ENCODE measurements at places on chromosomes 3 and 15.

GRCh38 chr3:168165390-168166269 lies 69.9 kb upstream of the GOLIM4 start:
- DNase-seq, result peak; percentile 76

DNA sequence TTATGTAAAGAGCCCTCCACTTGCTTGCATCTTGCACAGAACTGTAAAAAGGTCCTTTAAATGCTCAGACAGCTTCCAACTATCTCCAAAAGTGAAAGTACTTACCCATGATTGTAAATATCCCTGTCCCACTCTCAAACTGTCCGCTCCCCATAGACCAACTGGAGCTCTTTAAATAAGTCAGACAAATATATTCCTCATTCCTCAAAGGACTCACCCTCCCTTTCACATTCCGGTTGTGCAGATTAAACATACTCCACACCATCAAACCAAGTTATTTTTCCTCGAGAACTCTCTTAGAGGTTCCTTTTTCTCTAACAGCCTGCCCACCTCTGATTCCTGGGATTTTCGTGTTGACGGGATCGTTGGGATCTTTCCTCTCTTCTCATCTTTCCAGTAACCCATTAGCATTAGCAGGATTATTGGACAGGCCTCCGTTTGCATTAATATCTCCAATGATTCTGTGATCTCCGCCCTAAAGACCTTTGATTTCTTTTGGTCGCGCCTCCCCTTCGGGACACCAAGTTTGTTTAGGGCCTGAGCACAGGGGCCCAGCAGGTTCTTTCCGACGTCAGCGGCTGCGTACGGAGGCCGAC lies 763 bp downstream of the GOLGB1 start:
- peak; percentile 15 for DNase-seq

DNA sequence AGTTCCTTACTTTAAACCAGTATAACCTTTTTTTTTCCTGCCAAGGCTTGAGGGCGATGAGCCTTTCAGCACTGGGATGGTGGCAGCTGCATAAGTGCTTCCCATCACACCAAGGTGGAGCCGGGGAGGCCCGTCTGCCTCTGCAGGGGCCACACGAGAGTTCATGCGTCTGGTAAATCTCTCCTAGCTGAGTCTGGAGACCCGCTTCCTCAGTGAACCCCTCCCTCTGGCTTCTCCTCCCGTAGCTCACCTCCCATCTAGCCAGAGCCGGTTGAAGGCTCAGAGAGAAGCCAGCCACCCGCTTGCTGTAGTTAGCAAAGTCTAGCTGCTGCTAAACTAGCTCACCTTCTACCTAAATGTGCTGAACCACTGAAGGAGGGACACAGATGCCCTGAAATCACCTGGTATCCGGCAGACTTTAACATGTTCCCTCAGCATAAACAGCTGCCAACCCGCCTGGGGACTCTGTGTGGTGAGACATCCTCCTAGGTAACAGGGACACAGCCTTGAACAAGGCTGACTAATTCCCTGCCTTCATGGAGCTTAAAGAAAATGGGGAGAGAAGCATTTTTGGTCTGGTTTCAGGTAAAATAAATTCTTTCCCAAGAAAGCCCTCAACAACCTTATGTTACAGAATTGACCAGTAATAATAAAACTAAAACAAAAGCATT lies 42.9 kb downstream of the RLBP1 start:
- DNase-seq, result no peak

GRCh38 chr3:42525212-42525611 lies 22.8 kb downstream of the VIPR1 start:
- DNase-seq, result no peak

DNA sequence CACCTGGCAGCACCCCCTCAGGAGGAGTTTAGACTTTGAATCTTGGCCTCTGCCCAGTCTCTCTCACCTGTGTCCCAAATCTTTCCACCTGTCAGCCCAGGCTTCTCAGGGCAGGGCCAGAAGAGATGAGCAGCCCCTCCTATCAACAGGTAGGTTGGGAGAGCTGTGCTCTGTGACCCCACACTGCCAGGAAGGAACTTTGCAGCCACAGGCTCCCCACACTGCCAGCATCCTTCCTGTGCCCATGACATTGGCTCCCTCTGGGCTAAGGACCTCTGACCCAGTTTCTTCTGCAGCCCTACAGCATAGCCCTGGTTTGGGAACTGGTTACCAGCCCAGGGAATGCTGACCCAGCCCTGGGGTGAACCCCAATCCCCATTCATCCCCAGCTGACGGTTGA lies 115.7 kb upstream of the IQSEC1 start:
- DNase-seq, result no peak

DNA sequence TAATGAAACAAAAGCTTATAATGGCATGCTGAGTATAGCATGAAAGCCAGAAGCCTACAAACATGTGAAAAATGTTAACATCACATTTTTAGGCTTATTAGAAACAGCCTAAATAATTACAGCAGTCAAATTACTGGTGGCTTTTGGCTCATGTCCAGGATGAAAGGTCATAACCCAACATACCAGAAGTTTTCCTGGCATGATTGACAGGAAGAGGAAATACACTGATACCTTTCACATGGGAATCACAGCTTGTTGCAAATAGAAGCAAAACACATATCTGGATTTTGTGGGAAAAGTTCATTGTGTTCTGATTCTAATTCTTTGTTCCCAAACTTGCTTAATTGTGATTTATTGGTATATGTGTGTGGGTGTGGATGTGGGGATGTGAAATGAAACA lies 393.5 kb upstream of the ARRDC4 start:
- no peak for DNase-seq

DNA sequence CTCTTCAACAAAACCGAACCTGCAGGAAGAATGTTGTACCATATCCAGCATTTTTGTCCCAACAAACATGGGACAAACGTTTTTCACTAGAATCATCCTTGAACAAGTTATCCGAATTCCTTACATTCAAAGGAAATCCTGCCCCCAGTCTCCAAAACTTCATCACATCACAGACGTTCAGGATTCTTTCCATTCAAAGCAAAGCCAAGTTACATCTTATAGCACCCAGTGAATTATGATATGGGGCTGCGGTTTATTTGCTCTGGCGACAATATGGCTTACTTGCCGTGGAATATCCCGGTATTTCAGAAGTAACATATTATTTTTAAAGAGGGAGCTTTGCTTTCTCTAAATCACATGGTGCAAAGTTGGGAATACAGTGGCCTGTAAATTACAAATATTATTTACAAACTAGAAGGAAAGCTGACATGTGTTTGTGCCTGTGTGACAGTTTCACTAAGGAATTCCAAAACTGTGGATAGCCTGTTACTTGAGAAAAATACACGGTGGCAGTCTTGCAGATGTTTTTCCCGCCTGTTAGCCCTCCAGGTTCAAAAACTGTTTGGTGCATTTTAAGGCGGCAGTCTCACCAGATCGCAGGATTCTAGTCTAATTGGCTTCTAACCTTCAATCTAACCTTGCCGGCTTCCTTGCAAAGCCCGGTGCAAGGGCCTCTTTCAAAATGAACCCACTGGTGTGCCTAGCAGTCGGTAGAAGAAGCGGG lies 736 bp upstream of the MBNL1 start:
- no peak for DNase-seq

GRCh38 chr15:37199545-37199944 lies 99.2 kb upstream of the MEIS2 start:
- no peak for DNase-seq

DNA sequence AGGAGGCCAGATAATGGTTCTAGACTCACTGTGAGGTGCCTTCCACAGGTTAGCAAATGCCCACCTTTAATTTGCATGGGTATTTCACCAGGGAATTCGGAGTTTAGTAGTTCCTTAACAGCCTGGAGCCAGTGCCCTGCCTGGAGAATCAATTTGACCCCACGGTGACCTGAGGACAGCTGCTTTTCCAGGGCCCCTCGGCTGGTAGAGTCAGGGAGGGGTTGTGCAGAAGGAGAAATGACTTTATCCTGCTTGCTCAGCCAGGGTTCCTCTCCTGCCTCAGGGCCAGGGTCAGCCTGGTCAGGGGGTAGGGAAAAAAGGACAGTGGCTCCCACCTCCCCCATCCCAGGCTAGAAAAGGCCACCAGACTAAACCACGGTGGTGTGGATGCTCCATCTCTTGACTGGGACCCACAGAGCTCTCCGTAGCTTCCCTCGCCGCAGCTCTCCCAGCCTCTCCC lies 12.0 kb downstream of the DLL4 start:
- no peak for DNase-seq

GRCh38 chr3:195156286-195156890 lies 114.6 kb downstream of the XXYLT1 start:
- DNase-seq, result no peak

- DNase-seq, result peak; percentile 71
Observed at GRCh38 chr3:104629038-104629437, 737.7 kb upstream of the ALCAM start.

DNA sequence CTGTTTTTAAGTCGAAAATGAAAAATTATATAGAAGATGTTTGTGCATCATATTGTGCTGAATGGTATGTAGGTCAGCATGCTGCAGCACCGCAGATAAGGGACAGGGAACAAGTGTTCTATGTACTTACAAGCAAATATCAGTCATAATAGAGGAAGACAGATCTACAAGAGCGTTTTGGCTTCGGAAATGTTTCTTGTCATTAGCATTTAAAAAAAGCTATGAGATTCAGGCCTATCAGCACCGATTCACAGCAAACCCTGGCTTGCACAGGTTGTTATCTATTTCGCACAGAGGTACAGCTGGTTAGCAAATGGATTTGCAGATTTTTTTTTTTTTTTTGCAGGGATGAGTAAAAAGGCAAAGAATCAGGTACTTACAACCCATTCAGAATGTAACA lies 204.2 kb upstream of the TBC1D5 start:
- DNase-seq, result no peak

GRCh38 chr3:194386066-194386465 lies 13.0 kb downstream of the GP5 start:
- no peak for DNase-seq

GRCh38 chr15:70466895-70467529 lies 296.3 kb downstream of the UACA start:
- DNase-seq, result peak; percentile 78

- peak; percentile 21 for DNase-seq
Observed at GRCh38 chr3:124784686-124785382, 54.6 kb downstream of the UMPS start.

GRCh38 chr3:65112751-65113300 lies 425.0 kb upstream of the ADAMTS9 start:
- no peak for DNase-seq

DNA sequence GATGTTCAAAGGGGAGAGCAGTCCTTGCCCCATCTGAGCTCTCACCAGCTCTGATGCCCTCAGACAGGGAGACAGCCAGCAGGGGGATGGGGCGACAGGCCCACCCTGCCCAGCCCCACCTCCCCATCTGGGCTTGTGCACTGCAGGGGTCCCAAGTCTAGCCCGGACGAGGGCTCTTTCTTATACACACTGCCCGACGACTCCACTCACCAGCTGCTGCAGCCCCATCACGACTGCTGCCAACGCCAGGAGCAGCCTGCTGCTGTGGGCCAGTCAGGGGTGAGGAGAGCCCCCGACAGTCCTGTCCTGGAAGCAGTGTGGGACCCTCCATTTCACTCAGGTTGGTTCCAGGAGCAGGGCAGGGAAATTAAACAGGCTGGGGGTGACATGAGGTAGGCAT lies 73.9 kb downstream of the BOC start:
- no peak for DNase-seq

GRCh38 chr3:157081626-157082210 lies 78.2 kb downstream of the CCNL1 start:
- DNase-seq, result peak; percentile 91

DNA sequence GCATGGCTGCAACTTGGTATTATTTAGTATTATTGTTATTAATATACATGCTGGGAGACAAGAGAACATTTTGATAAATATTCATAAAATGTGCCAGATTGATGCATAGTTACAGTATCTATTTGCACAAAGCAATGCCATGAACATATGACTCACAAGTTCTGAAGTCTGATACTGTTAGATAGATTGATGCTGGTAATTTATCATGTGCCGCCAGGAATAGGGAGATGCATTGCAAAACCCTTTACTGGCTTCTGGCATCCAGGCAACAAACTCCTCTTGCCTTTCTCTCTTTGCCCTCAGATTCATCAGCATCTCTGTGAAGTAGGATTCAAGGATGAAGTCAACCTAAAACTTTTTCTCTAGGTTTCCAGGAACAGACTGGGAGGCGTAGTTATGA lies 41.0 kb upstream of the SLC25A26 start:
- DNase-seq, result no peak

- peak; percentile 75 for DNase-seq
Observed at GRCh38 chr3:125137358-125138033, 75.1 kb downstream of the SLC12A8 start.

DNA sequence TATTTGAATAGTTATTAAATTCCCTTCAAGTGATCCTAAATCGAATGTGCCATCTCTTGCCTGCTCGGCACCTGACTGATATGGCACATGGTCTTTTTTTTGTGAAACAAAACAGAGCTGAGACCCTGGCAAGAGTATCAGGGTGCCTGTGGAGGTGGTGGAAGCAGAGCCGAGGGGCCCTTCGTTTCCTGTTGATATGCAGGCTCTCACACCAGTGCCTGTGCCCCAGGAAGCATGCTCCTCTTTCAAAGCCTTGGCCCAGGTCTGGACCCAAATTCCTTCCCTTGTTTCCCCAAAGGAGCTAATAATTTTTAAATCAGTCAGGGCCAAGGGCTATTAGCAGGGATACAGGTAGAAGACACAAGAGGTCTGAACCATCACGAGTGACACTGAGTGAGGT lies 21.5 kb upstream of the MRPS22 start:
- no peak for DNase-seq

DNA sequence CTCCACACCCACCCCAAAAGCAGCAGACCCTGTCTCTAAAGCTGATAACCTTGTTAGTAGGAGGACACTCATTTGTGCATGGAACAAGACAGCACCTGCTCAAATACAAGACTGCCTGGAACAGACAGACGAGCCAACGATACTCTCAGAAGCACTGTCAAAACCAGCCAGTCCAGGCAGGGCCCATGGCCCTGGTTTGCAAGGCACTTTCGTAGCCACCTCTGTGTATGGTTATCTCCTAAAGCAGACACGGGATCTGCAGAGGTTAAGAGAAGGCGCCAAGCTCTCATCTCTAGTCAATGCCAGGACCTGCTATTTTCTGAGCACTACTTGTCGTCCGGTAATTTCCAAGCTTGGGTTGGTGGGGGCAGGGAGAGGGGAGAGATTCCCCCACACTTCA lies 10.5 kb downstream of the NTRK3 start:
- DNase-seq, result no peak

- DNase-seq, result peak; percentile 87
Observed at GRCh38 chr3:58388550-58389091, 45.0 kb downstream of the PDHB start.

GRCh38 chr3:117304681-117305080 lies 595.1 kb downstream of the TUSC7 start:
- DNase-seq, result no peak

- DNase-seq, result no peak
Observed at GRCh38 chr3:104746056-104746455, 620.7 kb upstream of the ALCAM start.

GRCh38 chr3:125051715-125052581 lies 3.8 kb downstream of the HEG1 start:
- DNase-seq, result peak; percentile 75

DNA sequence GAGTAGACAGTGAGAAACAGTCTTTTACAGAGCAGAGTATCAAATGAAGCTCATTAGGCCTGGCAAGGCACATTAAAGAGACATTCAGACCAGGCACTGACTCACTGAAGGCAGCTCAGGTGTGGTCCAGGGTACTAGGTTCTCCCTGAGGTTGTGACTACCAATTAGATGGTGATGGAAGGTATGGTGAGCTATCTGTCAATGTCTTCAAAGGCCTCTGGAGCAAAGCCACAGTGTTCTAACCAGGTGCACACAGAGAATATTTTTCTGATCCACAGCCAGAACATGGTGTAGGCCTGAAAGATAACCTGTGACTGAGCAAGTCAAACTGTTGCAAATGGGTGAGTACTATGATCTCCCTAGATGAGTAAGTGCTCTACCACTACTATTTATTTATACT lies 51.5 kb downstream of the EOMES start:
- DNase-seq, result no peak

All from AG08395 (cell line).